Foreskin melanocyte (primary cell): ENCODE measurements at places on chromosomes 13 and 19.

DNA sequence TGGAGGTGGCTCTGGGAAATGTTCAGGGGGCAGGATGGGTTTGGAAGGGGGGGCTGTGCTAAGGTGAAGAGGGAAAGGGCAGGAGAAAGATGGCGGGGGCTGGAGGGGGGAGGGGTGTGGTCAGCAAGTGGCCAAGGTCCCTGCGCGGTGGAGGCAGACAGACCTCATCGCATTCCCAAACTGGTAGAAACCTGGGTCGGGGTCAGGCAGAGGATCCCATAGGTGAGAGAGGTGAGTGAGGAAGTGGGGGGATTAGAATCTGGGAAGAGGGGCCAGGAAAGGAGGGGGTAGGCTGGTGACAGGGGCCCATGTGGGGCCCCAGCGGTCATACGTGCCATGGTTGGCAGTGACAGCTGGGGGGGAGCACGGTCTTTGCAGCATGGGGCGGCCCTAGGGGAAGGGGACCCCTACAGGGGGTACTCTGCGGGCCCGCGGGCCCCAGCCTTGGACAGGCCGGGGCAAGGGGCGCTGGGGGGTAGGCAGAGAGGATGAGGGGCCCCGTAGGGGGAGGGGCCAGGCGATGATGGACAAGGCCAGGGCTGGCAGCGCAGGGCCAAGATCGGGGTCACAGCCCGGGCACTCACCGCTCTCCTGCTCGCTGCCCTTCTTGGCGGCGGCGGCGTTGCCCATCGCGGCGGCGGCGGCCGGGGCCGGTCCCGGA, 514 bp downstream of the PRKACA start:
- DNase-seq = no peak

- DNase-seq = no peak
Measured at GRCh38 chr13:40535345-40535836, 131.1 kb downstream of the FOXO1 start.

GRCh38 chr13:41408746-41409145, 48.6 kb upstream of the RGCC start:
- no peak for DNase-seq

DNA sequence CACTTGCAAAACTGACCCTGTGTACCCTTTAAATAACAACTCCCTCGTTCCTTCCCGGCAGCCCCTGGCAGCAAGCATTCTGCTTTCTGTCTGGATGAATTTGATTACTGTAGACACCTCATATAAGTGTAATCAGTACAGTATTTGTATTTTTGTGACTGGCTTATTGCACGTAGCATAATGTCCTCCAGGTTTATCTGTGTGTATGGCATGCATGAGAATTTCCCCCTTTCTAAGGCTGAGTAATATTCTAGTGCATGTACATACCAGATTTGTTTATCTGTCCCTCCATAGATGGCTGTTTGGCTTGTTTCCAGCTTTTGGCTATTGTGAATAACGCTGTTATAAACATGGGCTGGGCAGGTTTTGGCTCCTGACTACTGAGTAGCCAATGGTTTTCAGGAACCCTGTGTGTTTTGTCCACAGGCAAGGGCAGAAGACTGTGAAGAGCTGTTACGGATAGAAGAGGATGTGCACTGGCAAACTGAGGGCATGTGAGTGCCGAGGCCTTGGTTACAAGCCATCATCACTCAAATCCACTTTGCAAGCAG, 98.0 kb downstream of the ESD start:
- no peak for DNase-seq

DNA sequence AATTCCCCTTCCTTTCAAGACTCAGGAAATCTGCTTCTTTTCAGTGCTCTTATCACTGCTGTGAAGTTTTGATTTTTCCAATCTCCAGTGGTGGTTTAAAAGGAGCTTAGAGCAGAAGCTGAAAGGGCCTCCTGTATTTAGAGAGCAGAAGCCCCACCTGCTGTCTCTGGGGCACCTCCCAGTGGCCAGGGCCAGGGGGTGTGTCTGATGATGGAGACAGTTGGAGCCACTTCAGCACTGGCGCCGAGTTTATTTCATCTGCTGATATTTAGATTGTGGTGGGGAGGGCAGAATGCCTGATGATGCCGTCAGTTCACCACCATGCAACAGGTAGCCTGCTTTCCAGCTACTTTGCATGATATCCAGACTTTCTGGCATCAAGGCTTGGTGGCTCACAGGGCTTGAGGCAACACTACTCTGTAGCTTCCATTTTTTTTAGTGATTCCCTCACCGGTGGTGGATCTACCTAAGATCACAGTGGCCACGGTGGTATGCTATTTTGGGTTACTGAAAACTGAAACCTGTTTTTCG, 371.9 kb downstream of the KCNRG start:
- no peak for DNase-seq

- no peak for DNase-seq
Measured at GRCh38 chr13:33870046-33870668, 52.2 kb downstream of the RFC3 start.

- no peak for DNase-seq
Measured at GRCh38 chr13:46169758-46170157, 12.2 kb downstream of the LCP1 start.

GRCh38 chr13:74026753-74027152, 107.5 kb downstream of the KLF12 start:
- DNase-seq = no peak

DNA sequence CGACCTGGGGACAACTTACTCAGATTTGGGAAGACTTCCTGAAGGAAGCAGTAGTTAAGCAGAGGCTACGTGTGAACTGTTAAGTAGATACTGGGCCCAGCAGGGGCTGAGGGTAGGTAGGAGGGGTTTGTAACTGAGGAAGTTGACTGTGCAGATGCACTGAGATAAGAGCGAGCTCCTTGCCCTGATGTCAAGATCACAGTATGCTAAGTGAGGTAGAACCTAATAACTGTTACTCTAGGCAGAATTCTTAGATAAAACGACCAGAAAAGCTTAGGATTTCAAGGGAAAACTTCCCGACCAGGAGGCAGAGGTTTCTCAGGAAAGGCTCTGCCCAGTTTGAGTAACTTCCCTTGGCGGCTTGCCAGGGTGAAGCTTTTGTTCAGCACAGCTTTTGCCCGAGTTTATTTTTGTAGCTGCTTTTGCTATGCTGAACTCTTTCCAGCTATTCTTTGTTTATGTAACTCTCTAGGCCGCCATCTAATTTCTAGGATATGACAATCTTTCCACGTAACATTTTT, 632.1 kb downstream of the DIAPH3 start:
- DNase-seq = peak; percentile 38

- DNase-seq = no peak
Measured at GRCh38 chr13:71082631-71083030, 784.4 kb downstream of the DACH1 start.

DNA sequence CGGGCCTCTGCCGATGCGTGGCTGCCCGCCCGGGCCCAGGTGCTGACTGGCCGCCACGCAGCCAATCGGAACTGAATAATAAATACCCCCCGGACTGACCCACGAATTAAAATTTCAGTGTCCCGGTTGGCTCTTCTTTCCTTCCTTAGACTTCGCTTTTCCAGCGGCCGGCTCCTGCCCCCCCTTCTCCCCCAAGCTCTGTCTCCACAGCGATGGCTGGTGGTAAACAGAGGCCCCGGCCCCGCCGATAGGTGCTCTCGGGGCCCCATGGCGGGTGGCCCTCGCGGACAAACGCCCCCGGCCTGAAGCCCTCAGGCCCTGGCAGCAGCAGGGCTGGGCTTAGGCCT, 2.6 kb downstream of the ZBTB7A start:
- no peak for DNase-seq

DNA sequence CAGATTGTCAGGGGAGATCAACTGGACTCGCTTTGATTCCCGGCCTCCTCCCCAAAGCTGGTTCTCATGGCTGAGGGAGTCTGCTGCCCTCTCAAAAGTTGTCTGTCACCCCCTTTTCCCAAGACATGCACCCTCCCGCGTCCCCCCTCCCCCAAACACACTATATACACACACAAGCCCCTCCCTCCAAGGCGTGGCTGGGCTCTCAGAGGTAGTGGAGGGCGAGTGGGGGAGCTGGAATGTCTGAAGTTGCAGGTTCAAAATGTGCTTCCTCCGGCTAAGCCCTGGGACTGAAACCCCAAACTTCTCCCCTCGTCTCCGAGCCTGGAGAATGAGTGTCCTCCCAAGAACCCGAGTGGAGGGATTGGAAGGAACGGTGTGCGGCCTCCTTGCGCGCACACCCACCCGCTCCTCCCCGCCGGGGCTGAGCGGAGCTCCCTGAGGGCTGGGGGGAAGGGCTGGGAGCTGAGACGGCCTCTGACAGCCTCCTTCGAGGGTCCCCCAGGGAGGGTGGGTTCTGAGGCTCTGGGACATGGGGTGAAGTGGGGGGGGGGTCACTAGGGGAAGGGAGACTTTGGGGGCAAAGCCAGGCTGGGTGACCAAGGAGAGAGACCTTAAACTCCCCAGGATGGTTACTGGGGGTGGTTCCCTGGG, 9.9 kb upstream of the MEIS3 start:
- no peak for DNase-seq

DNA sequence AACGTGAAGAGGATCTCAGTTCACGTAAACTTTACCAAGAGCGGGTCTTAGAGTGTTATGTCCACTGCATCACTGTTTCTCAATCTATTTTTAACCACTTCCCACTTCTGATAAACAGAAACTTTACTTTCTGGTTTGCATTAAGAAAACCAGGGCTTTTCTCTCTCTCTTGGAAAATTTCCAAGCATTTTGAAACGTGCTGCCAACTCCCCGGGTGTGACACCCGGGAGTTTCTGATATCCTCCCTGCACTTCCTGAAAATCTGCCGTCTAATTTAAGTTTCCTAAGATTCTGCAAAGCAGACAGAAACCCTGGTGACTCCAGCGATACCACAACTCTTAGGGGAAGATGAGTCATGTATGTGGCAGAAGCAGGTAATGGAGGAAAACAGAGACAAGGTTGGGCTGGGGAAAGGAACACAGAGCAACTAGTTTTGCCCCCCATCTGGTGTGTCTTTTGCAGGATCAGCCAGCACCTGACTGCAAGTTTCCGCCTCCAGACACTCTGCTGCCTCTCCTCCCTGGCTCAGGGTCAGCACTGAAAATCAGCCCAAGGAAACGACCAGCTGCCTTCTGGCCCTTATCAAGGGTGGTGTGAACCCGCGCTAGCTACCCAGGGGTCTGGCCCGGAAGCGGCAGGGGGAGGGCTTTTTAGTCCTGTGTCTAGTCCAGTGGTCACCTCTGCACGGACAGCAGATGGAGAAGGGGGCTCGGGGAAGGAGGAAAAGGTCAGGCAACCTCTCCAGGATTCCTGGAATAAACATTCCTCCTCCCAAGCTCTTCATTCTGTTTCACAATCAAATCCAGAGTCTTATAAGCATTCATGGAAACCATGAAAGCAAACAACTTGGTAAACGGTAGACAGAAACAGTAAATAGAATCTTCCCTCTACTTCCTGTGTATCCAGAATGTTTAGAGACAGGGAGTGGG, 11.3 kb upstream of the FFAR2 start:
- no peak for DNase-seq

GRCh38 chr13:79776531-79777295, 295.8 kb downstream of the NDFIP2 start:
- DNase-seq = no peak

DNA sequence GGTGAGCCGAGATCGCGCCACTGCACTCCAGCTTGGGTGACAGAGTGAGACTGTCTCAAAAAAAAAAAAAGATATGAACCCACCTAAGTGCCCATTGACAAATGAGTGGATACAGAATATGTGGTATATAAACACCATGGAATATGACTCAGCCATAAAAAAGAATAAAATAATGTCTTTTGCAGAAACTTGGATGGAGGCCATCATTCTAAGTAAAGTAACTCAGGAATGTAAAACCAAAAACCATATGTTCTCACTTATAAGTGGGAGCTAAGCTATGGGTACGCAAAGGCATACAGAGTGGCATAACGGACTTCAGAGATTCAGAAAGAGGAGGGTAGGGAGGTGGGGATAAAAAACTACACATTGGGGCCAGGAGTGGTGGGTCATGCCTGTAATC, 29.5 kb downstream of the PLA2G4C start:
- no peak for DNase-seq

DNA sequence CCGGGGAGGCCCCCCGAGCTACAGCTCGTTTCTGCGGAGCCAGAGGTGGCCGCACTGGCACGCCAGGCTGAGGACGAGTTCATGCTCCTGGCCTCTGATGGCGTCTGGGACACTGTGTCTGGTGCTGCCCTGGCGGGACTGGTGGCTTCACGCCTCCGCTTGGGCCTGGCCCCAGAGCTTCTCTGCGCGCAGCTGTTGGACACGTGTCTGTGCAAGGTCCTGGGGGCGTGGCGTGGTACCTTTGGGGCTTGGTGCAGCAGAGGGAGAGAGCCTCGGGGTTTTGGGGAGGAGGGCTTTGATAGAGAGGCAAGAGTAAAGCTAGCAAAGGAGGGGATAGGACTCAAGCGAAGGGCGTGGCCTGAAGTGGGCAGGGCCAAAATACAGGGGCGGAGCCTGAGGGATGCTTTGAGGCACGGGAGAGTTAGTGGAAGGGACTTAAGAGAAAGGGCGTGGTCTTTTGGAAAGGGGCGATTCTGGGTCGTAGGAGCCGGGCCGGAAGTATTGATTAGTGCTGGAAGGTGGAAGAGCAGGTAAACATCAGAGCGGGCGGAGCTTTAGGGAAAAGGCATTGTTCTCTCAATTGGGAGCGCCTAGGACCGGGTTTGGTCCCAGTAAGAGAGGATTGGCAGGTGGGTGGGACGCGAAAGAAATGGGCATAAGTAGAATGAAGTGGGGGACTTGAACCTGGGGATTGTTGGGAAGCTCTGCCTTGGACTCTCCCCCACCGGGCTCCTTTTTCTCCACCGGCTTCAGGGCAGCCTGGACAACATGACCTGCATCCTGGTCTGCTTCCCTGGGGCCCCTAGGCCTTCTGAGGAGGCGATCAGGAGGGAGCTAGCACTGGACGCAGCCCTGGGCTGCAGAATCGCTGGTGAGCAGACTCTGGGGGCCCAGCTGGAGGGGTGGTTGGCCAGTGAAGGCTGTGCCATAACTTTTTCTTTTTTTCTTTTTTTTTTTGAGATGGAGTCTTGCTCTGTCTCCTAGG, 1.2 kb downstream of the PPM1N start:
- peak; percentile 45 for DNase-seq

DNA sequence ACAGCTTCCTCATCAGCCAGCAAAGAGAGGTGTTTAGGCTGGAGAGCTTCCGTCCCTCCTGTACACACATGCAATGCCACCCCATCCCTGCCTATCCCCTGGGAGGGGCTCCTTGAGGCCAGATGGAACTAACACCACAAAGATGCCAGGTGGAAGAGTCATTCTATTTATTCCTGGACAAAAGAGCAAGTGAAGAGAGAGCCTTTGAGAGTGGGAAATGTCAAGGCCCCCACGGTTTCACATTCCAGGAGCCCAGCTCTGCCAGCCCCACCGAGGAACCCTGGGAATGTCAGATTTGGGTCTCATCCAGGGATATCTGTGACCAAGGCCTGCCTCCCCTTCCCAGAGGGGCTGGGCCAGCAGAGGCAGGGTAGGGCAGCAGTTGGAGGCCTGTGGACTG, 30.8 kb upstream of the IGFL1 start:
- DNase-seq = no peak

DNA sequence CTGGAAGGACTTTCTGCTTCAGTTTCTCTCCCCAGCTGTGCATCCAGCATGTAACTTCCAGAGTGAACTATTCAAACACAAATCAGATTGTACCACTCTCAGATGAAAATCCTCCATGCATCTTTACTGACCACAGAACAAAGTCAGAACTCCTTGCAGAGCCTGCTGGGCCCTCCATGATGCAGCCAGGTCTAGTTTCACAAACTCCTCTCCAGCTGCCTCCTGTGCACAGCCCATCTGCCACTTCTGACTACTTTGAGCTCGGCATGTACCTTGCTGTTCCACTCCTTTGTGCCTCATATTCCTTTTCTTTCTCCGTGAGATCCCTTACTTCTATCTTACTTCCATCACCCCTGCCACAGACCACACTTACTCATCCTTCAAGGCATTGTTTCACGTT, 31.4 kb downstream of the NALCN start:
- DNase-seq = no peak

- no peak for DNase-seq
Measured at GRCh38 chr19:58509731-58510083, 2.1 kb downstream of the SLC27A5 start.

- DNase-seq = peak; percentile 42
Measured at GRCh38 chr19:10769533-10770491, 51.9 kb downstream of the DNM2 start.
